HEK293T (cell line): ENCODE measurements at places on chromosomes 3 and 15.
A peak's percentile ranks its signal among the peaks of the same experiment; 100 is the strongest.

DNA sequence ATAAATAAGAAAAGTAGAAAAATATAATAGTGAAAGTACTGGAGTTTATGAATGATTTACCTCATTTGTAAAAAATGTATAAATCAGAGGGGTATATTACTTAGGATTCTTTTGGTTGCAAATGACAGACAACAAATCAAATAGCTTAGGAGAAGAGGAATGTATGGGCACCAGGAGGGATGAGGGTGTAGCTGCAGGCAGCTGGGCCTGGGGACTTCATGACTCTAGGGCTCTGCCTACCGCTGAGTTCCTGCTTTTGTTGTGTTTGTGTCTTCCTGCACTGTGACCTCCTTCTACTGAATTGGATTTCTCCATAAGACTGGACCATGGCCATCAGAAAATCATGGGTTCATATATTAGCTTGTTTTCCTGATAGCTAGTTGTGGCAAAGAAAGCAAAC lies 27.9 kb upstream of the PDE8A start:
- no peak for DNase-seq

- no peak for DNase-seq
Observed at GRCh38 chr3:42691816-42692666, 6.7 kb downstream of the KLHL40 start.

DNA sequence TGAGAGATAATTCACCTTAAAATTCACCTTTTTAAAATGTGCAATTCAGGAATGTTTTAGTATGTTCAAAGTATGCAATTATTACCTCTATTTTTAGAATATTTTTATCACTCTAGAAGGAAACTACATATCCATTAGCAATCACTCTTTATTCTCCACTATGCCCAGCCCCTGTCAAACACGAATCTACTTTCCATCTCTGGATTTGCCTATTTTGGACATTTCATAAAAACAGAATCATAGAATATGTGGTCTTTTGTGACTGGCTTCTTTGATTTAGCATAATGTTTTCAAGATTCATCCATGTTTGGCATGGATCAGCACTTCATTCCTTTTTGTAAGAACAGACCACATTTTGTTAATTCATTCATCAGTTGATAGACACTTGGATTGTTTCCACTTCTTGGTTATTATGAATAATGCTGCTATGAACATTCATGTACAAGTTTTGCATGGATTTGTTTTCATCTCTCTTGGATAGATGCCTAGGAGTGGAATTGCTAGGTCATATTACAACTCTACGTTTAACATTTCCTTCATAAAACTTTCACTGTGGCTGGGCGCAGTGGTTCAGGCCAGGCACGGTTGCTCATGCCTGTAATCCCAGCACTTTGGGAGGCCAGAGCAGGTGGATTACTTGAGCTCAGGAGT lies 12.7 kb downstream of the HMCES start:
- no peak for DNase-seq

DNA sequence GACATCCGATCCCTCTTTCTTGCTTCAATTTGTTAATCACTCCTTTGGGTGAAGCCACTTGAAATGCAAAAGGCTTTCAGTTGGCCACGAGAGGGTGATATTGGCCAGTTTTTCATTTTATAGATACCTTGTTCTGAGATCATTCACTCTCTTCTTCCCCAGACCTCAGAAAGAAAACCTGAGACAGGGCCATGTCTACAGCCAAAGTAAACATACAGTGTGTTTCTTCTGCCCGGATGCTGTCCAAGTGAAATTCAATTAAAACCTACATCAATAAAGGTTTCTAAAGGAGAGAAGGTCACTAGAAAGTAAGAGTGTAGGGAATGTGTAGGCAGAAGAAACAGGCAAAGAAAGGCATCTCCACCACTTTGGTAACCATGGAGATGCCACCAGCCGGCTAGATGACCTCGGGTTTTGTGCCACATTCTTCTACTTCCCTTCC lies 39.5 kb upstream of the FMN1 start:
- DNase-seq: peak; percentile 23

GRCh38 chr3:135050536-135050935 lies 255.5 kb downstream of the EPHB1 start:
- no peak for DNase-seq

GRCh38 chr15:59303136-59303535 lies 69.5 kb downstream of the MYO1E start:
- DNase-seq: no peak

DNA sequence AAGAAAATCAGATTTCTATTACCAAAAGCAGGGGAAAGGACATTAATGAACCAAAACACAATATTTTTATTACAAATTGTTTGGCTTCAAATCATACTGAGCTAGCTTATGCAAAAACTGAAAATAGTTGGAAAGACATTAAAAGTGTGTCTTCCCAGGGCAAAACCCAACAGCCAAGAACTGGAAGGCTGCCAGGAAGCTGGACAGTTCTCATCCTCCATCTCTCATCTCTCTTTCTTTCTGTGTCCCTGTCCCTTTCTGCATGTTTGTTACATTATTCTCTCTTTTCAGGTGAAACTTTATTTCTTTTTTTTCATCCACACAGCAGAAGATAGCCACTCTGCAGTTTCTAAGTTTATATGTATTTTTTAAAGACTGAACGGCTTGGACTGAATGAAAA lies 41.1 kb upstream of the SNTN start:
- DNase-seq: no peak

DNA sequence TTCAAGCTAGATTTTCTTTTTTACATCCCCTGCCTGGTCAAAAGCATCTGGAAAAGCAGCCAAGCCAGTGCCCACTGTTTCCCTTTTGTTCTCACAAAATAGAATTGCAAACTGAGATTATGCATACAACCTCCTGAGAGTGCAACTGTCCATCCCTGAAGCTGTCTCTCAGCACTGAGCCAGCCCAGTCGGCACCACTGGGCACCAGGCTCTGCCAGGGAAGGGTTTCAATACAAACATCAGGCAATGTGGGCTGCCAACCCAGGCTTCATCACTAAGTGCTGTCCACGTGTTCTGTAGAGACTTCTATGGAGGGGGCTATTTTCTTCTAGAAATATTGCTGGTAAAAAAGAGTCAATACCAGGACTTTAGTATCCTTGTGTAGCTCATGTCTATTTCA lies 356.3 kb upstream of the TBL1XR1 start:
- DNase-seq: no peak

DNA sequence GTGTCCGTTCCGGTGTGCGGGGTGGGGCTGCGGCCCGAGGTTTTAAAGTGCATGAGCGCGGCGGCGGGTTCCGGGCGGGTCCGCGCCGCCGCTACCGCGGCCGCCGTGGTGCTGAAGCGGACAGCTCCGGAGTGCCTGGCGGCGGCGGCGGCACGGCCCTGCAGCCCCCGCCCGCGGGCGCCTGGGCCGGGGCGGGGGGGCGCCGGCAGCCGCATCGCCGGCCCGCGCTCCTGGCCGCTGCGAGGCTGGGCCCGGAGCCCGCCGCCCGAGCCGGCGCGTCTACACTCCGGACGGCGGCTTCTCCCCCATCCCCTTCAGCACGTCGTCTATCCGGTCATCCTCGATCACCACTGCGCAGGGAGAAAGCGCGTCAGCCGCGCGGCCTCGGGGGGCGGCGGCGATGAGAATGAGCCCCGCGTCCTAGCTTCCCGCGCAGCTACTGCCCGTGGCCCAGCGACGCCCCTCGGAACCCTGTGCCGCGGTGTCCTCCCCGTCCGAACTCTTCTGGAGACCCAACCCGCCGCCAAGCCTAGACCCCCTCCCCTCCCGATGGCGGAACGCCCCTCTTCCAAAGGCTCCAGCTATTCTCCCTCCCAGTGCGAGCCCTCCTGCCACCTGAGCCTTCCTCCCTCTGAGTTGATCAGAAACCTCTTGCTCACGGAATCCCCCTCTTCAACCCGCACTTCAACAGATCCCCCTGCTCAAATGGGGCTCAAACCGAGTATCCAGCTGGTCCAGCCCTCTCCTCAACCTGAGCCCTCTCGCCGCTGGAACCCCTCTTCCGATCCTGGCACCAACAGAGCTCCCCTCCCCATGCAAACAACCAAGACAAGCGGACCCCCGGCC lies 1.3 kb downstream of the CAMK2N2 start:
- peak; percentile 58 for DNase-seq

DNA sequence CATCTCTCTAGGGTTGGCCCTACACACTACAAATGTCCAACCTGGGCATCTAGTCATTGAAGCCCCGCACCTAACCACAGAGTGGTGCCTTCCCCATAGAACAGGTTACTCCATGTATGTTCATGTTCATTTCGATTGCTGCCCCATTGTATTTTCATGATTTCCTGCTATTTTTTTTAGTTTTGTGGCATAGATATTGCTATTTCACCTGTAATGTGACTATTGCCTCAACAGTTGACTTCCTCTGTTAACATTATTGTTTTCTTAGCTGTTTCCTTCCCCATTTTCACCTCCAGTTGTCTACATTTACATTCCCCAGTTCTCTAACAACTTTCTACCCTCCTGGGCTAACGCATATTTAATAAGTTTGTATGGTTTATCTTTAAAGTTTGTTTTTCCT lies 137.7 kb upstream of the RBMS3 start:
- no peak for DNase-seq

DNA sequence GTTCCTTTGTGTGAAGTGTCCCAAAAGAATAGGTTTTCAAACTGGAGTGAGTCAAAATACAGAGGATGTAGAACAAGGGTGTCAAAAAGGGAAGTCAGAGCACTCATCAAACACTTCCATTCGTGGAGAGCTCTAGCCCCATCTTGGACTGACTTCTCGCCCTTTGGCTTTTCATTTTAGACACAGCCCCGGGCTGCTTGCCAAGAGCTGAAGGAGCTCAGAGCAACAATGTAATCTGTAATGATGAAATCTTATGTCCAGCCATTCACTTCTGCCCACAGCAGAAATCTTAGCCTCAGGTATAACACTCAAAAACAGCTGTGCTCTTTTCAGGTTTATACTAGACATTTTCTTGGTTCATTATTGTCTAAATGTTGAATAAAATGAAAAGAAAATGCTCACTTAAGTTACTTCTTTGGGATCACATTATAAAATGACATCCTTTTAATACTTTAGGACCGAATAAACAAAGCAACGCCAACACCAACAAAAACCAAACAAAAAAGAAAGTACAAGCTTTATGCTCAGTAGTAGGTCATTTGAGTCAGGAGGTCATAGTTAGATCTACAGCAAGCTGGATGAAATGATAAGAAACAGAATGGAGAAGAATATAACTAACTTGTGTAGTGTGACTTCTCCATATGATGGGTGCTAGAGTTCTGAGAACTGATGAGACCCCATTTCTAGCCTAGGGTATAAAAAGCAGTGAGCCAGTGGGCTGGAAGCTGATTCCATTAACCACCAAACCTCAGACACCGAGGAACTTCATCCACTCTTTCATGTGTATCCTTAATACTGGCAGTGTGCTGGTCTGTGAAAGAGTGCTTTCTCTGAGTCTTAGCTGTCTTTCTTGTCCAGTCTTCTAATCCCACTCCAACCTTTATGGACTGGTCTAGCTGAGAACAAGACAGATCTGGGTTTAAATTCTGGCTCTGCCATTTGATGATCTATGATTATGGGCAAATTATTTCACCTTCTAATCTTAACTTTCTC lies 131.8 kb upstream of the SLC7A14 start:
- DNase-seq: no peak

DNA sequence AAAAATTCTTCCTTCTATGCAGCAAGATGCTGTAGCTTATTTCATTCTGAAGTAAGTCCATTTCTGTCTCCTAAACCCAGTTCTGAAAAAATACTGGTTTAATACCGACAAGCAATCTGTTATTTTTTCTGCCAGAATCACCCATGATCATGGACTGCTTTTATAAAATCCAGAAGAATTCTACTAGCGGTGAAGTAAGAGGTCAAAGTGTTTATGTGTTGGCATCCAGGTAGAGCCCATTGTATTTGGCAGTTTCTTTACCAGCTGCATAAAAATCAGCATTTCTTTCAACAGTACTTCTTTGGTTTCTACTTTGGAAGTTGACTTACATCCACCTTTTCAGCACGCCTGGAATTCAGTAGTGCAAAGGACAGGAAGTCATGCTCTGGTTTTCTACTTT lies 484.8 kb downstream of the NAALADL2 start:
- no peak for DNase-seq
